Muscle of leg (tissue), 16 donors: ENCODE measurements at places on chromosomes 1 and 21.

GRCh38 chr1:17475752-17476151 is 36.3 kb upstream of the RCC2 start:
- DNase-seq = peak; percentile 15

- DNase-seq = peak; percentile 61
These were observed 26.2 kb upstream of the LYST start for GRCh38 chr1:235892734-235893413.

DNA sequence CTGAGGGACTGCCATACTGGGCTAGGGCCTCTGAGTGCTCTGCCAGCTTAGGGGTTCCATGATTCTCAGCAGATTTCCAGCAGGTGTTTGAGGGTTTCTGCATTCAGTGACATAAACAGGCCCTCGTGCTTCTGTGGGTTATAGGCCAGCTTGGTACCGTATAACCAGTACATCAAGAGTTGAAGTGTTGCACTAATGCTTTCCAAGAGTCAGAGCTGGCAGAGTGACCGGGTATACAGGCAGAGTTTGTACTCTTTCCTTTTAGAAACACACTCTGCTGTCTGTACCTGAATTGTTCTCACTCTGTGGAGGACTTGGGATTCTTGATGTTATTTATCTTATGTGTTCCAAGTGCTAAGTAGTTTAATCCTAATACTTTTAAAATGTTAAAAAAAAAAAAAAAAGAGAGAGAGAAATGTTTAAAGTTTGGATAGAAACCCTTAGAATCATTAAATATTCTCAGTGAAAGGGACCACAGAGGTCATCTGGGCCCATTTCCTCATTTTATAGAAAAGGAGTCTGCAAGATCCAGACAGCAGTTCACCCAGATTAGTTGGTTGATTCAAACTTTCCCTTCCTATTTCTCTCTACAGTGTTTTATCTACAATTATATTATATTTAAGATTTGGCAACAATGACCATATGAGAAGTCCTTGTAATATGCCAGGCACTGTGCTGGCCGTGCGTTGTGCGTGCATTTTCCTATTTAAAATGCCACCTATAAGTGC is 325.8 kb downstream of the KIF26B start:
- DNase-seq = no peak

DNA sequence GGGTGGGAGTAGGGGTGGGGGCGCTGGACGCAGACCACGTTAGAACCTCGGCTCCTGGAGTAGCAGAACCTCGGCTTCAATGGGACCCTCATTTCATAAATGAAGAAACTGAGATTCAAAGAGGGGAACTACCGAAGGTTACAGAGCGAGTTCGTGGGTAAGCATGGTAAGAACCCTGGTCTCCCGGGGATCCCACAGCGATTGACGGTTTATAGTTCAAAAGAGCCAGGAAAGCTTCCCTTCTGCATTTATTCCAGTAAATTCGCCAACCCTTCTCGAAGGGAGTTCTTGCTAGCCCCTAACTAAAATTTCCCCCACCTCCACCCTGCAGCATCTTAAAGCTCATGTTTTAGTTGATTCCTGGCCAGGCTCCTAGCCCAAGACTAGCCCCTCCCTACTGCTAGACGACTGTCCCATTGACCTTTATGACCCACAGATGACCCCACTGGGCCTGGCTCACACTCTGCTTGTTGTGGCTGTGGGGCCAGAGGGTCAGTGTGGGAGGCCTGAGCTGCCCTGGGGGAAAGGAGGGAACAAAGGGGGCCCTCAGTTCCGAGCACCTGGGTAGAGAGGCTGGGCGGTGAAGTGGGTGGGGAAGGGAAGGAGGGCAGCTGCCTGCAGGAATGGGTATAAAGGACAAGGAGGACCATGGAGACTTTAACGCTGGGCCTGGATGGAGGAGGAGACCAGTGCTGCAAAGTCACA is 558 bp upstream of the KIF21B start:
- DNase-seq = no peak

DNA sequence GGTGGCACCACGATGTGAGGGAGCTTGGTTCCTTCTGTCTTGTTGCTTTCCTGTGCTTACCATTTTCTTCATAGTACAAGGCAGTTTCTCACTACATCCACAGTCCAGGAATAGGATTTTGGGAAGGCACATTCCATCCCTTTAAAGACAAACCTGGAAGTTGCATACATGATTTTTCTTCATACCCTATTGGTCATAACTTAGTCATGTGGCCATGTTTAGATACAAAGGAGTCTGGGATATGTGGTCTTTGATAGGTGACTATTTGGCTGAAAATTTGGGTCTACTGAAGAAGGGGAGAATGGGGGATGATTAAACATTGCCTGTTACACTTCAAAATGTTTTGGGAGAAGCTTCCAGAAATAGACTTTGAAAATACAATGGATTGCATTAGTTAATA is 7.0 kb downstream of the DYRK1A start:
- DNase-seq = no peak

- DNase-seq = peak; percentile 73
These were observed 229.7 kb upstream of the TMEM51 start for GRCh38 chr1:14923727-14924452.

DNA sequence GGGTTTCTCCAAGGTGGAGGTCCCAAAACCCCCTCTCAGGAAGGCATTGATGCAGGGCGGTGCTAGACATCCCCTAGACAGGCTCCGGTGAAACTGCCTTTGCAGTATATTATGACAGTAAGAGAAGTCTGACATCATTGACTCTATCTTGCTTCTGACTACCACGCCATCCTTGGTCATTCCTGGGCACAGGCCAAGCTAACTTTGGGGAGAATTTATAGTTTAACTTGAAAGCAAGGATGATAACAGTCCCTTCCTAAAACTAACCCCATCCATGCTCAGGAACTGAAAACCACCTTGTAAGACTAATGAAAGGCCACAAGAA is 30.3 kb downstream of the RSPH1 start:
- DNase-seq = no peak

- DNase-seq = no peak
These were observed 369.6 kb downstream of the RYR2 start for GRCh38 chr1:237411621-237412020.

- DNase-seq = no peak
These were observed 45.8 kb downstream of the GDAP2 start for GRCh38 chr1:117883616-117884015.

GRCh38 chr1:42014823-42015222 is 96.1 kb upstream of the HIVEP3 start:
- DNase-seq = no peak

DNA sequence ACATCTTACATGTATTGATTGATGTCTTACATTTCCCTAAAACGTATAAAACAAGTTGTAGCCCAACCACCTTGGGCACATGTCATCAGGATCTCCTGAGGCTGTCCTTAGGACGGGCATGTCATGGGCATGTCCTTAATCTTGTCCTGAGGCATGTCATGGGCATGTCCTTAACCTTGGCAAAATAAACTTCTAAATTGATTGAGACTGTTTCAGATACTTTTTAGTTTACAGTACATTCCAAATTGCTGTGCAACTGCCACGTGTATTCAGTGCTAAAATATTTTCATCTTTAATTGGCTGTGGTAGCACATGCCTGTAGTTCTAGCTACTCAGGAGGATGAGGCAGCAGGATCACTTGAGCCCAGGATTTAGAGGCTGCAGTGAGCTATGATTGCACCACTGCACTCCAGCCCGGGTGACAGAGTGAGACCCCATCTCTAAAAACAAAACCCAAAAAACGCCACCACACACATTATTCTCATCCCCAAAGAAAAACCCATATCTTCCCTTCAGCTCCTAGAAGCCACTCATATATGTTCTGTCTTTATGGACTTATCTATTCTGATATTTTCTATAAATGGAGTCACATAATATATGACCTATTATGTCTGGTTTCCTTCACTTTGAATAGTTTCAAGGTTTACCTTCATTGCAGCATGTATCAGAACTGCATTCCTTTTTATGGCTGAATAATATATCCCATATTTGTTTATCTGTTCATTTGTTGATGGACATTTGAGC is 96.0 kb upstream of the BTG3 start:
- no peak for DNase-seq

- no peak for DNase-seq
These were observed 249.2 kb downstream of the SLC45A1 start for GRCh38 chr1:8567146-8567545.

DNA sequence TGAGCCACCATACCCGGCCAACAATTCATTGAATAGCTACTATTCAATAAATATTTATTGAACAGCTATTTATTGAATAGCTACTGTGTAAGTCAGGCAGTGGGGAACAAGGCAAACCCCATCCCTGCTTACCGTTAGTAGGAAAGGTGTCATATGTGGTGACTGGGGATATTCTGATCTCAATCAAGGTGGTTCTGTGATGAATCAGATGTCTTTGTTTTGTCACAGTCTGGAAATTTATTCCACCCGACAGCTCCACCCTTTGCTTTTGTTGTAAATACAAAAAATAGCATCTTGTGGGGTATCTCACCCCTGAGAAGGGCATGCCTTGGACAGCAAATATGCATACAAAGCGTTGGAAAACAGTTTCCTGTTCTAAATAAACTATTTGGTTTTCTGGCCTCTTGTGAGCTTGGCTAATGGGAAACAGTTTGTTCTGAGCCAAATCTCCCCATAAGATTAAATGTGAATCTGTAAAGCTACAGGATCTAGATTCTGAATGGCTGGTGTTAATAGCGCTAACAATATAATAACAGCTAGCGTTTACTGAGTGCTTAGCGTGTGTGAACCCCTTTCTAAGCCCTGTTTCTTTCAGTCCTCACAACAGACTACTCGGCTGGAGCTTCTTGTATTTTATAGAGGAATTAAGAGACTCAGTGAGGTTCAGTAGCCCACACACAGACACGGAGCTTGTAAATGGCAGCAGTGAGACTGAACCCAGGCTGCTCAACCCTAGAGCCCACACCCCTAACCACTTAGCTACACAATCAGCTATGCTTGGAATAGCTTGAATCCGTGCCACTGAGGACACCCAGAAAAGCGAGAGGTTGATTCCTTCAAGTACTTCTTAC is 5.5 kb downstream of the PDPN start:
- DNase-seq = no peak

GRCh38 chr1:219791766-219792165 is 136.6 kb downstream of the SLC30A10 start:
- no peak for DNase-seq

GRCh38 chr1:91872000-91872399 is 14.0 kb downstream of the TGFBR3 start:
- no peak for DNase-seq
